ENCODE measurements at places on chromosomes 7 and 10.

GRCh38 chr7:150876817-150877526 is 24.7 kb downstream of the AOC1 start:
- peak; percentile 44 for DNase-seq

GRCh38 chr7:18700147-18700546 is 204.6 kb downstream of the HDAC9 start:
- DNase-seq, result no peak

DNA sequence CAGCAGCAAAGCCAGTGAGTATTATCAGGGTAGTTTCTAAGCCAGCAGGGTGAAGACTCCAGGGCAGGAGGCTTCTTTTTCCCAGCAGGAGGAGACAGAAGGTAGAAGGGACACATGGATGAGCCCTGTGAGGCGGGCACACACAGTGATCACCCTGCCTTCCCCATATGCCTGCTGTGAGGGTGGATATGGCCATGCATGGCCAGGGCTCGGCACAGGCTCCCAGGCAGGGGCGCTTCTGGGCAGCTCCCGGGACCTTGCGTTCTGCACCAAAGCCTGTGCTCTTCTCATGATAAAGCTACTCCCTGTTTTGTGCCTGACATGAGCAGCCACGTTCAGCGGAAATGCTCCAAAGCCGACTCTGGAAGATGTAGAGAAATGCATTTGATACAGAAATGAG is 807.2 kb downstream of the TYW1 start:
- DNase-seq, result no peak

DNA sequence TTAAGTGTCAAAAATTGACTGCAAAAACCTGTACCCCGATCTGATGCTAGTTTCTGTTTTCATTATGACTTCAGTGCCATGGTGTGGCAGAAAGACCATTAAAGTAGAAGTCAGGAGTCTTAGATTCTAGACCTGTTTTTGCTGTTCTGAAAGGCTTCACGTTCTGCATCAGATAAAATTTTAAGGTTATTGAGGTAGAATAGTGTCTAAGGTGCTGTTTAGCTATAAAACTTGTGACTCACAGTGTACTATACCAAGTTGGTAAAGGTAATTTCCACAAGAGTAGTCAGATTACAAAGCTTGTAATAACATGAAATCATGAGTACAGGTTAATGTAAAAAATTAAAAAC is 38.6 kb downstream of the ZNRF2 start:
- no peak for DNase-seq

GRCh38 chr7:41190581-41190980 is 512.3 kb downstream of the INHBA start:
- DNase-seq, result no peak

GRCh38 chr10:128476845-128477244 is 350.6 kb upstream of the MKI67 start:
- no peak for DNase-seq

DNA sequence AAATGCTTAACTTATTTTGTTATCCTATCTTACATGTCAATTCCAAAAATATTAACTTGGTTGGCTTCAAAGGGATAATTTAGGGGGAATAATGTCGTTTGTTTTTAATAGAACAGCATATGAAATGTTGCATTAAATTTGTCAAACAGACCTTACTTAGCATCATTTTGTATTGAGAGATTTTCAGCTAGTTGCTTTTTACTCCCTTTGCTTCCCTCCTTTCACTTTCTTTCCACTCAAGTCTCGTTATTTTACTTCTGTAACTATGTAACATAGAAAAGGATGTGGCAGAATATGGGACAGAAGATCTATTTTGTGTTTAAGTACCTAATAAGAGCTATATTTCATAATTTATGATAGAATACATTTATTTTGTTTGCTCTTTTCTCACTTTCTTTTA is 2.6 kb downstream of the PHYHIPL start:
- DNase-seq, result no peak

DNA sequence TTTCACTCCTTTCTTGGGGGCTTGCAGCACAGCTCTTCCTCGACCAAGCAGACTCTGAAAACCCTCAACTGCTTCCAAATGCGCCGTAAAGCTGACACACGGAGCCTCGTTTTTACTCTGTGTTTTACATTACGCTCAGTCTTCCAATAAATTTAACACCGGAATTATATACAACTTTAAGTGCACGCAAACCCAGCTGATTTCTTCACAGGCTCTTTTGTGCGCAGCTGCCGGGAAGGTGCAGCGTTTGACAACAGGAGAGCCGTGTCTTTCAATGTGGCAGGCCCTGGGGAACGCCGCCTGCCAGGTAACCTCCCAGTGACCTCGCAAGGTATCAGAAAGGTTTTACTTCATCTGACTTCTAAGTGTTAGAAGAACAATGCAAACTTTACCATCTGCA is 35.0 kb downstream of the GFRA1 start:
- DNase-seq, result no peak

- DNase-seq, result no peak
These were observed 847 bp downstream of the BTAF1 start for GRCh38 chr10:91924212-91925021.

DNA sequence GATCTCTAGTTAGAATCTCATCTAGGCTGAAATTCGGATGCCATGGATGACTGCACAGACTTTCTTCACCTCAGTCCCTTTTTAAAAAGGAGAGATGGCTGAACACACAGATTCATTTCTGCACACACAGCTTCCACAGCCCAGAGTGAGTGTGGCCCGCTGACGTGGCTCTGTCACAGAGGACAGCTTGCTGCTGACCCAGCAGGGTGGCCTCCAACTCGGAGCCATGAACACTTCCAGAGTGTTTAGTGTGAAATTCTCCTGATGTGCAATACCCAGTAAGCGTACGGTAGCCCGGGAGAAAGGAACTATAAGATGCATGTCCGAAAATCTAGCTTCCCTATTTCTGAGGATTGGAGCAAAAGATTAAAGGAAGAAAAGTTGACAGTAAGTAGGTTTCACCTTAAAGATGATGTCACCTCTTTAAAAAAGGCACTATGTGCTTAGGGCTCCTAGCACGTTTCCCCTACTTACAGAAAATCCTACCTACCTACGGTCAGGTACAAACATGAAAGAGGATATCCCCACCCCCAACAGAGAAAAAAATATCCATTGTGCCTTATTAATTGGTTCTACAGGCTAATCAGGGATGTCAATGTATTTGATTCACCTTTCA is 162.2 kb downstream of the RAPGEF5 start:
- no peak for DNase-seq

DNA sequence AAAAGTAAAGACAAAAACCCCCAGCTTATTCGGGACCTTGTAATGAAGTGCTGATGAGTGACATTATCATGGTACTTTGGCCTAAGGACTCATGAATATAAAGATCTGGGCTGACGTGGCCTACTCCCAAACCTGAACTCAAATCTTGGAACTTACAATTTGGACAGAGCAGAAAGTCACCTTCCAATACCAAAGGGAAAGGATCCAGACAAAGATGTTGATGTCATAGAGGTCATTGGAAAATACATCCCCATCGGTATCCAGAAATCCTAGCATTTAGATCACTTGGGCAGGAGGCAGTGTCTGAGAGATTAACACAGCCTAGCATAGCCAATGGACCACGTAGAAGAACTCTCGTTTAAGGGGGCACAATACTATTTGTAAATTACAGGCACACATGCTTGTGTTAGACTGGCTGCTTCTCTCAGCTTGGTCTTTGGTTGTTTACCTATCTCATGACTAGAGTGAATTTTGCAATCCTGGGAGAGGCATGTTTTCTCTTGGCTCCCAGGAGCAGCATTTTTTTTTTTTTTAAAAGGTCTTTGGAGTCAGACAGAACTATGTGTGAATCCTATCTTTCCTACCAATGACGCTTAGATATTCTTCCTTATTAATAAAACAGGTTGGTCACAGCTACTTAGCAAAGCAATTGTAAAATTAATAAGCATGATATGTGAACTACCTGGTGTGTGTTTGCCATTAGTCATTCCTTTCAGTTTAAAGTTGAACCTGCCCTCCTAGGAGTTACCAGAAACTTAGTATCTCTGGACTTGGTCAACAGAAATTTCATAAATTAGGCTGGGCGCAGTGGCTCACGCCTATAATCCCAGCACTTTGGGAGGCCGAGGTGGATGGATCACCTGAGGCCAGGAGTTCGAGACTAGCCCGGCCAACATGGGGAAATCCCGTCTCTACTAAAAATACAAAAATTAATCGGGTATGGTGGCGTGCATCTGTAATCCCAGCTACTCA is 27.8 kb upstream of the MRPS33 start:
- DNase-seq, result no peak

- no peak for DNase-seq
These were observed 6.4 kb downstream of the SH2B2 start for GRCh38 chr7:102292813-102293798.

- DNase-seq, result no peak
These were observed 63.5 kb downstream of the LGI1 start for GRCh38 chr10:93821051-93821772.

GRCh38 chr10:103739039-103739764 is 116.2 kb downstream of the SH3PXD2A start:
- DNase-seq, result no peak

DNA sequence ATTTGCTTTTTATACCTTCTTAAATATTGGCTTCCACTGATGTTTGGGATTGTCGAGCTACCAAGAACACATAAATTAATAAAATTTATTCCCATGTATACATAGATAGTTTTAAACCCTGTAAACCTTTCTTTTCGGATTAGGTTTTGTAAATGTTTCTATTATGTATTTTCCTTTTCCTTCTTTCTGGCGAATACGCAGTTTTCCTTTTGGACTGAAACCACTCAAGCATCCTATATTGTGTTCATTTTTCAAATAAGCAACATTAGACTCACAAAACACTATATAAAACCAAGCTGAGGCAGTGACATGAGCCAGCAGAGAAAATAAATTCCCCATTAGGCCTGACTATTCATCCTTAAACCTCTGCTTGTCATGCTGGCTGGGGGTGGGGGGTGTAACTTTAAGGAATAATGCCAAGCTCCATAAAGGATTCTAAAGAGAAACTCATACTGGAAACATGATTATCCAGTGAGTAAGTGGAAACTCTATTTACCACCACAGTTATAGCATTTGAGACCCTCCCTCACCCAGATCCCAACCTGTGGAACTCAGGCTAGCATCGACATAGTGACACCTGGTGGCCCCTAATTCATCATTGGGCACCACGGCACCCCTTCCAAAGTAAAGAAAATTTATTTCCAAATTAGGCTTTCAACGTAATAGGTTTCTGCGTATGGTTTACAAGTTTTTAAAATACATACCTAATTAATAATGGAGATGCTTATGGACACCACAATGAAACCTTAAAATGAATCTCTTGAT is 86.5 kb upstream of the CELF2 start:
- no peak for DNase-seq

- no peak for DNase-seq
These were observed 333.1 kb downstream of the FRMD4A start for GRCh38 chr10:13997650-13998049.
